T-helper 2 cell treated with Interferon-gamma antibody and Interleukin-4, amounts not matched to agents 100 ng/mL and 5 ng/mL, for 36 hours (primary cell): ENCODE measurements at places on chromosomes 5 and 9. TPM values are rescaled to one million over a fixed set of nuclear protein-coding genes. Genes with fewer than 3 reads are reported as not detected.

The CRB2 gene
- not detected in 2 replicates for total RNA-seq

The INPP5E gene
- 18.5 and 19.5 TPM in 2 replicates for total RNA-seq

The HMGCS1 gene
- total RNA-seq: 78.6 and 80.2 TPM in 2 replicates

The SERF1B gene
- 9.4 and 11.6 TPM in 2 replicates for total RNA-seq

The RPL12 gene
- 1,031 and 1,036 TPM in 2 replicates for total RNA-seq

The SLC36A3 gene
- total RNA-seq: not detected in 2 replicates

The ASS1 gene
- total RNA-seq: 1.9 and 2.1 TPM in 2 replicates

The RANBP3L gene
- total RNA-seq: not detected in 2 replicates

The EHMT1 gene
- 95.9 and 106 TPM in 2 replicates for total RNA-seq

The SLIT3 gene
- total RNA-seq: 0.64 and 0.66 TPM in 2 replicates

The WDR38 gene
- not detected in 2 replicates for total RNA-seq

The NPR3 gene
- not detected in 2 replicates for total RNA-seq

The MEIKIN gene
- total RNA-seq: not detected in 2 replicates

The TIMD4 gene
- total RNA-seq: 1.1 and 1.6 TPM in 2 replicates

The RANBP17 gene
- total RNA-seq: not detected in 2 replicates

The TLX3 gene
- not detected in 2 replicates for total RNA-seq

The RBM27 gene
- total RNA-seq: 20.7 and 21.8 TPM in 2 replicates

The ALDH1A1 gene
- not detected in 2 replicates for total RNA-seq

The CDC23 gene
- 36.3 and 37.4 TPM in 2 replicates for total RNA-seq

The SPOCK1 gene
- total RNA-seq: 0.16 and 0.91 TPM in 2 replicates

The CNTLN gene
- 1.7 and 1.8 TPM in 2 replicates for total RNA-seq

The ACSL6 gene
- 10.2 and 10.6 TPM in 2 replicates for total RNA-seq

The ZNF618 gene
- 0.36 and 0.41 TPM in 2 replicates for total RNA-seq

The PCA3 gene
- total RNA-seq: not detected in 2 replicates

The HACD4 gene
- 13.4 and 16.5 TPM in 2 replicates for total RNA-seq

The ALDH1B1 gene
- 17.8 and 18.8 TPM in 2 replicates for total RNA-seq

The SH3GL2 gene
- not detected in 2 replicates for total RNA-seq

The SLC30A5 gene
- 42.9 and 45.8 TPM in 2 replicates for total RNA-seq

The ENTPD8 gene
- not detected in 2 replicates for total RNA-seq

The RAD17 gene
- total RNA-seq: 22.4 and 25.0 TPM in 2 replicates

The ARSI gene
- not detected in 2 replicates for total RNA-seq

The SLC46A2 gene
- not detected in 2 replicates for total RNA-seq

The FBP2 gene
- total RNA-seq: not detected in 2 replicates

The GZMA gene
- total RNA-seq: 738 and 757 TPM in 2 replicates

The PCDHB10 gene
- total RNA-seq: not detected in 2 replicates

The TMEM171 gene
- total RNA-seq: not detected in 2 replicates

The SLC34A3 gene
- not detected in 2 replicates for total RNA-seq

The CCL21 gene
- not detected in 2 replicates for total RNA-seq

The DNAH5 gene
- not detected in 2 replicates for total RNA-seq

The C5orf34 gene
- 7.9 and 8.0 TPM in 2 replicates for total RNA-seq

The DND1 gene
- total RNA-seq: 2.8 and 3.2 TPM in 2 replicates

The FYB1 gene
- total RNA-seq: 193 and 203 TPM in 2 replicates

The DRD1 gene
- total RNA-seq: not detected in 2 replicates

The PCDHA2 gene
- not detected in 2 replicates for total RNA-seq

The IRX4 gene
- not detected in 2 replicates for total RNA-seq

The FKBP15 gene
- total RNA-seq: 36.9 and 38.6 TPM in 2 replicates

The NOXA1 gene
- 0.80 and 0.98 TPM in 2 replicates for total RNA-seq

The TRIM32 gene
- 17.8 and 18.1 TPM in 2 replicates for total RNA-seq
